ENCODE measurements at places on chromosomes 1 and 21. TPM values are rescaled to one million over a fixed set of nuclear protein-coding genes. Genes with fewer than 3 reads are reported as not detected.

GRCh38 chr1:154407198-154408091 is 2.3 kb downstream of the IL6R start:
- no peak for DNase-seq

DNA sequence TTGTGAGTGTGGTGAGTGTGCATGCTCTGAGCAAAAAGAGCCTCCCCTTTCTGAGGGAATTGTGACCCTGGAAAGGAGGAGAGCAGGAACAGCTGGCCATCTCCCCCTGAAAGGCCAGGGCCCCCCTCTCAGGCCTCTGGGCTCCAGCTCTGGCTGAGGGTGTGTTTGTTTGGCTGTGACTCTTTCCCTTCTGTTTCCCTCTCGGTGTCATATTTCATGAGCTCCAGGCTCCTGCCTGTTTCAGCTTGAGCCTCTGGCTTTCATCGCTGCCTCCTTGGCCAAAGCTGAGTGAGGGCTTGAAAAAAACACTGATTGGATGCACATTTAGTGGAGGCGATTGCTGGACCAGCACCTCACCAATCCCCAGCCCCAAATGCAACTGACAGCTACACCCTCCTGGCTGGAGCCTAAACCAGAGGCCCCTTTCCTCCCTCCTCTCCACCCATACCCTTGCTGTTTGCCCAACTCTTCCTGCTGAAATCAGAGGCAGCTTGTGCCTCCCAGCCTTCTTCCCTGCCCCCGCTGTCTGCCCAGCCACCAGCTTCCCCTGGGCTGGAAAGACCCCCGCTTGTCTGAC is 64.1 kb downstream of the DDR2 start:
- peak; percentile 98 for DNase-seq

GRCh38 chr21:25062061-25062460 is 545.2 kb downstream of the MRPL39 start:
- no peak for DNase-seq

DNA sequence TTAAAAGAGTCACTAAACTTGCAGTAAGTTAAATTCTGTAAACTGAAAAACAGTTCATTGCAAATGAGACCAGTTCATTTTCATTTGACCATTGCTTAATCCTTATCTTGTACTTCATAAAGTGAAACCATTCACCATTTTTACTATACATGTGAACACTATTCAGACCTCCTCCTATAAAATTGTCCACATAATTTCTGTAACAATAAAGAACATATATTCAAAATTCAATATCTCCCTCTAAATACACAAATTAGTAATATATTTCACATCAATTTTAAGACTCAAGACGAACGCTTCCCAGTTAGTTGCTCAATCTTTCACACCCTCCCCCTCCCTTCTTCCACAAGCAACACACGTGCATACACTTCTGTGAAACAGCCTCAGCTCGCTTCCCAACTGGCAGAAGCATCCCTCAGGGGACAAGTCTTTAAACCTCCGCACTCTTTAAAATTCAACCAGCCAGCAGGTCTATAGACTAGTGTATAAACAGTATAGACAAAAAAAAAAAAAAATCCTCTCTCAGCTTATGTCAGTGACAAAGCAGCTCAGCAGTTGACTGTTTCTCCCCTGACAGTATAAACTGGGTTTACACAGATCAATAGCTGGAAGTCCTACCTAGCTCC is 99.6 kb downstream of the DENND1B start:
- no peak for DNase-seq

DNA sequence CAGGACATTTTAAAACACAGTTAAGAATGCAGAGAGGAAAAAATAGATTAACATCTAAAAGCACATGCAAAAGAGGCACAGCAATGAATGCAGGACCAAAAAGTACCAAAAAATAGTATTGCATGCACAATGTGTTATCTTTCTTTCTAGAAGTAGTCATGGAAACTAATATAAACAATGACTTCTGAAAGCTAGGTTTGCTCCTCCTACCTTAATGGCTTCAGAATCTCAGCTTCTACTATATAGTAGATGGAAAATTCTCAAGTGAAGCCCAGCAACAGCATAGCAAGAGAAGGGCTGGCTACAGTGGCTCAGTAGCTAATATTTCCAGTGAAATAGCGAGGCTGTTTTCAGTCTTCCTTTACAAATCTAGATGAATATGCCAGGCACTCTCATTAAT is 125.1 kb downstream of the CRB1 start:
- DNase-seq: no peak

DNA sequence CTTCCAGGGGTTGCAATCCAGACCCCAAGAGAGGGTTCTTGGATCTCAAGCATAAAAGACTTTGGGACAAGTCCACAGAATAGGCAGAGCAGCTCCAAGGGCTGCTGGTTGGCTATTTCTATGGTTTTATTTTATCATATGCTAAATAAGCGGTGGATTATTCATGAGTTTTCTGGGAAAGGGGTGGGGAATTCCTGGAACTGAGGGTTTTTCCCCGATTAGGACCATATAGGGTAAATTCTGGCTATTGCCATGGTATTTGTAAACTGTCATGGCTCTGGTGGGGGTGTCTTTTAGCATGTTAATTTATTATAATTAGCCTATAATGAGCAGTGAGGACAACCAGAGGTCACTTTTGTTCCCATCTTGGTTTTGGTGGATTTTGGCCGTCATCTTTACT is 270.9 kb upstream of the PLXNA2 start:
- DNase-seq: no peak

Gene MYOM3
- 0.13 TPM for total RNA-seq

Gene CLCNKB
- not detected for total RNA-seq
